ENCODE measurements at places on chromosomes 2 and 18. TPM values are rescaled to one million over a fixed set of nuclear protein-coding genes. Genes with fewer than 3 reads are reported as not detected.

- DNase-seq = no peak
Observed at GRCh38 chr18:58172031-58172430, 128.0 kb downstream of the NEDD4L start.

- peak; percentile 73 for DNase-seq
Observed at GRCh38 chr18:3688690-3689089, 238.7 kb downstream of the TGIF1 start.

- DNase-seq = no peak
Observed at GRCh38 chr2:120398996-120399888, 53.3 kb downstream of the INHBB start.

DNA sequence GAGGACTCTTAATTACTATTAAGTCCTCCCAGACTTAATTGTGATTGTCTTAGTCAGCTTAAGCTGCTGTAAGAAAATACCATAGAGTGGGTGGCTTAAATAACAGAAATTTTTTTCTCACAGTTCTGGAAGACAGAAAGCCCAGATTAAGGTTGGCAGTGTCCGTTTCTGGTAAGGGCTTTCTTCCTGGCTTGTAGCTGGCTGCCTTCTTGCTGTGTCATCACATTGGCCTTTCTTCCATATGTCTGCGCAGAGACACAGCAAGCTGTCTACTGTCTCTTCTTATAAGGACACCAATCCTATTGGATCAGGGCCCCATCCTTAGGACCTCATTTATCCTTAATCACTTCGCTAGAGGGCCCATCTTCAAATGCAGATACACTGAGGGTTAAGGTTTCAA lies 38.5 kb downstream of the ASXL3 start:
- DNase-seq = no peak

- no peak for DNase-seq
Observed at GRCh38 chr2:43405829-43406228, 179.4 kb upstream of the ZFP36L2 start.

- DNase-seq = no peak
Observed at GRCh38 chr18:45361125-45361851, 254.0 kb upstream of the SLC14A2 start.

DNA sequence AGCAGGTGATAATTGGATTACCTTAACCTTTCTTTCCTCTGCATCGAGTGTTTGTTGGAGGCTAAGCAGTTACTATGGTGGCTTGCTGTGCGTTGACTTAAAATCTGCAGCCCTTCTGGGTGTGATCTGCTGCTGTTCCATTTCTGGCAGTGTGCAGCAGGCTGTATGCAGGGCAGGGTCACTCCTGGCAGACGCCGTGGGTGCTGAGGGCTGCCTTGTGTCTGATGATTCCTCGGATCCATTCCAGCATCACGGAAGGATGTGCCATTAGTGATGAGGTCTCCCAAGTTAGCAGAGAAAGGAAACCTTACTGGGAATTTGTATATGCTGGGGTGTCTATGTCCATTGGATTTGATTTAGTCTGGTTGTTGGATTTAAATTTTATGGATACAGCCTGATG lies 310.8 kb downstream of the AGAP1 start:
- peak; percentile 48 for DNase-seq

- DNase-seq = peak; percentile 19
Observed at GRCh38 chr18:10518595-10519255, 7.1 kb upstream of the NAPG start.

- DNase-seq = no peak
Observed at GRCh38 chr2:218897394-218898108, 16.9 kb downstream of the WNT10A start.

DNA sequence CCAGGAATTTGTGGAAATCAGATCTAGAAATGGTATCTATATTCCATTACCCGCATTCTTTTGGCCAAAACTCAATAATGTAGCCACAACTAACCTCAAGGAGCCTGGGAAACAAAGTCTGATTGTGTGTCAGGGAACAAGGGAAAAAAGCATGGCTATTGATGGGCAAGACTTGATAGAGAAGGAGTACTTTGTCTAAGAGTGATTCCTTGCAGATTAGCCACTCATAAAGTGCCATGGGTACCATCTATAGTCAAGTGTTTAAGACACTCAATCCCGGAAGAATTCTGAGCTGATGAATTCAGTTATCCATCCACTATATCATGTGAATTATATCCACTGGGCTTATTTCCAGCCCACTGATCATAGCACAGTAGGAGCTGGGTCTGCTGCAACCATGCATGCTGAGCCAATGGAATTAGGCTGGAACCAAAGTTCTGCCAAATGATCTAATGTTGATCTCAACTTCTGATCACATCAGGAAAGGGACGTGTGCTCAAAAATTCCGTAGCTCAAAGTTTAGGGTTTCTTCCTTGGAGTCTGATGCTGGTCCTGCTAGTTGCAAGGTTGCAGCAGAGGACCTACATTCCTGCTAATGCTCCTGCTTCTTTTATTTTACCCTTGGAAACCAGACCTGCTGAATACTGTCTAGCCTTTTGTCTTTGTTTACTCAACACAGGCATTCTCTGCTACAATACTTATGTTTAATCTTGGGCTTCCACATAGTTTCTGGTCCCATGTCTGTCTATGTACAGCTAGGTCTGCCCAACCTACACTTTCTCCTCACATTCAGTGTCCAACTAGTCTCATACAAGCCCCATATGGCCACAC lies 629.7 kb downstream of the IRS1 start:
- no peak for DNase-seq

DNA sequence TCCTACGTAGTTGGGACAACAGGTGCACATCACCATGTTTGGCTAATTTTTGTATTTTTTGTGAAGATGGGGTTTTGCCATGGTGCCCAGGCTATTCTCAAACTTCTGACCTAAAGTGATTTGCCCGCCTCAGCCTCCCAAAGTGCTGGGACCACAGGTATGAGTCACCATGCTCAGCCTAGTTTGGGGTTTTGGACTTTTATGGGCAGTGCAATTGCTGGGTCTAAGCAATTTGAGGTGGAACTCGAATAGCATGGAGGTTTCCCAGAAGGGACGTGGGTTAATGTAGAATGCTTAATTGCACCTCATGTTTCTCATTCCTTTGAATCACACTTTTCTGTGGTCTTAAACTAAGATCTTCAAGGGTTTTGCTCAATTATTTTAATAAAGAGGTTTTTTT lies 102.3 kb upstream of the EPHA4 start:
- no peak for DNase-seq

DNA sequence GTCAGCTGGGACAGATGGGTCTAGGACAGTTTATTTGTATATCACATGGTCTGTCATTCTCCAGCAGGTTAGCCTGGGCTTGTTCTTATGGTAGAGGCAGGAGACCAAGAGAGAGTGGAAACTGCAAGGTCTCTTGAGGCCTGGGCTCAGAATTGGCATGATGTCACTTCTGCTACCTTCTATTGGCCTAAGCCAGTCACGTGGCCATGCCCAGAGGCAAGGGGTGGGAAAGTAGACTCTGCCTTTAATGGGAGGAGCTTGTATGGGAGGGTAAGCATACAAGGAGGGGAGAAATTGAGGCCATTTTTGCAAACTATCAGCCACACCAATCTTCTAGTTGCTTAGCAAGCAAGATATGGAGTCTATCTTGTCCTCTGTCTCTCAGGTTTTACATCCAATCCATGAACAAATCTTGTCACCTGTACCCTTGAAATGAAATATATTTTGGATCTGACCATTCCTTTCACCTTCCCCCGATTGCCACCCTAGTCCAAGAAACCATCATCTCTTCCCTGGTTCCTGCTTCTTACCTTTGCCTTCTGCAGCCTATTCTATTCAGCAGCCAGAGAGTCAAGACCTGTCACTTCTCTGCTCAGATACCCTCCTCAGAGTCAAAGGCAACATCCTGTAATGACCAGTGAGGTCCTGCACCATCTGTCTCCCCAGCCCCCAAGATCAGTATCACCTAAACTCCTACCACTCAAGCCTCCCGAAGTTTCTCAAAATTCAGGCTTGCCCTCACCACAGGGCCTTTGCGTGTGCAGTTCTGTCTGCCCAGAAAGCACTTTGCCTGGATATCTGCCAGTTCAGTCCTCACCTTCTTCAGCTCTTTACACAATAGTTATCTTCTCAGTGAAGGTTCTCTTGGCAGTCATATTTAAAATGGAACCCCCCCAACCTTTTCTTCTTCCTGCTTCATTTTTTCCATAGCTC lies 240.0 kb downstream of the LOXHD1 start:
- DNase-seq = no peak

DNA sequence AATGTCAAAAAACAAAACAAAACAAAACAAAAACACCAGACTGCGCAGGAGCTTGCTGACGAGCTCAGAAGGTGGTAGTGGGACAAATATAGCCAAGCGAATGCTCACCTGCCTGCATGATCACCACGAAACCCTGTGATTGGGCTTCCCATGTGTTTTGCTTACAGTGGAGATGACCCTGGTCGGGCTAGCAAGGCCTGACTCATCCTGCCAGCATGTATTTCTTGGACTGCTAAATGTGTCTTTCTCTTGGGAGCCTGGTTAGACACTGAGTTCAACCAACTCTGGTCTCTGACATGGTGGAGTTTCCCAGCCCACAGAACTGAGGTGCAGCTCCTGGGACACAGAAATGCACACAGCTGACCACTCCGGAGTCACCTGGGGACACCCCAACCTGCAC lies 30.7 kb upstream of the DUSP2 start:
- DNase-seq = no peak

DNA sequence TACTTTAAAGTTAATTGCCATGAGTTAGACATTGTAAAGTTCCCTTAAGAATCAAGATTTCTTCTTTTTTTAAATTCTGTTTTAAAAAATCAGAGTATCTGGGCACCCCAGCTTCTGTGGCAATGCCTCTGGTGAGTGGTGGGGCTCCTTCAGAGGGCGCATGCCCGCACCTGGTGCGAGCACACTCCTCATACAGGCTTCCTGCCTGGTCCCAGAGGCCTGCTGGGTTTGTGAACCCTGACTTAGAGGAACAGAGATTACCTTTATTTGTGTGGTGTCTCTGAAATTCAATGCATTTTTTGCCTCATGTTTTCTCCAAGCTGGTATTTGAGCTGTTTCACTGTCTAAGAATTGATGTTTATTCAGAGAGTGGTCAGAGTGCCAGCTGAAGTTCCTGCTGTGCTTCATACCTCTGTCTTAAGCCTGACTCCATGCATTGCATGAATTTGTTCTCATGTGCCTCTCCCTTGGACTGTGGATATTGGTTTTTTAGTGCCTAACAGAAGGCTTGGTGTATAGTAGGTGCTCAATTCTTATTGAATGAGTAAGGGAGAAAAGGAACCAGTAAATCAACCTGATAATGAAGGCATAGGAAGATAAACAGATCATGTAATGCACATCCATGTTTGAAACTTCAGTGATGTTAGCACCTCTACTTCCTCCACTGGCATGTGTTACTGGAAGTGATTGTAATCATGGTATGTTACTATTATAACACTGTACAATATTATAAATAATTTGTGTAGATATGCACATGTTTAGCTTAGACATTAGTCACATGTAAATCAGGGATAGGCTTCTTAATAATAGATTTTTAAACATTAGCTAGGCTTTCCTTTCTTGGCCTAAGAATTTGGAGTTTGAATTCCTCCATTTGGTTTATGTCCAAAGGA lies 29.0 kb downstream of the PHLPP1 start:
- DNase-seq = no peak

GRCh38 chr2:101518578-101519492 lies 43.9 kb upstream of the RFX8 start:
- DNase-seq = peak; percentile 71

UNC50 gene
- total RNA-seq = 38.5 TPM

KCNK3 gene
- not detected for total RNA-seq

CROCC2 gene
- total RNA-seq = not detected

MAPRE3 gene
- 2.3 TPM for total RNA-seq

ROCK1 gene
- 10.8 TPM for total RNA-seq

RAPH1 gene
- 4.4 TPM for total RNA-seq

KCNIP3 gene
- total RNA-seq = not detected

SMAD4 gene
- 47.2 TPM for total RNA-seq

PGAP1 gene
- total RNA-seq = 1.9 TPM

Measured in G401 (cell line).